ENCODE measurements at places on chromosomes 2 and 18.

DNA sequence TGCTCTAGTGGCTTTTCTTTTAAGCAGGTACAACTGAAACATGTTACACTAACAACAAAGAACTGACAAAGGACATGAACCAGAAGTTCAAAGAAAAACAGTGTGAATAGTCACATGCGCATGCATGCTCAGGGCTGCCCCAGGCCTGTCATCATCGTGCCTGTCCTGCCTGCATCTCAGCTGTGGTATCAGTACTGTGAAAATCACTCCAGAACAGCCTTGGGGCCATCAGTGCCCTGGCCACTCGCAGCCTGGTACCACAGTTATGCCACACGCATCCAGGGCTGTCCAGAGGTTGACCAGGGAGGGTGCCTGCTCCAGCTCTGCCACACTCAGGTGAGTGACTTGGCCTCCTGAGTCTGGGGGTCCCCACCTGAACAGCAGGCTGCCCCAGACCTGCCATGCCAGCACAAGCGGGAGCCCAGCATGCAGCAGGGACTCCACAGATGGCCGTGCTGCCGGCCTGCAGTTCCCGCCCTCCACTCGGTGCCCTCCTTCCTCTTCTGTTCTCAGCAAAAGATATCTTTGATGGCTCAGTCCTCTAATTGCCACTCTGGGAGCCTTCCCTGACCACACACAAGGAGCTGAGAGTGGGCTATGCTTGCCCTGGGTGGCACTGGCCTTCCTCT, 12.3 kb downstream of the LIMS2 start:
- DNase-seq, result no peak

GRCh38 chr18:44788334-44788733, 107.6 kb downstream of the SETBP1 start:
- DNase-seq, result no peak

GRCh38 chr2:19987936-19988335, 2.0 kb downstream of the WDR35 start:
- DNase-seq, result no peak

DNA sequence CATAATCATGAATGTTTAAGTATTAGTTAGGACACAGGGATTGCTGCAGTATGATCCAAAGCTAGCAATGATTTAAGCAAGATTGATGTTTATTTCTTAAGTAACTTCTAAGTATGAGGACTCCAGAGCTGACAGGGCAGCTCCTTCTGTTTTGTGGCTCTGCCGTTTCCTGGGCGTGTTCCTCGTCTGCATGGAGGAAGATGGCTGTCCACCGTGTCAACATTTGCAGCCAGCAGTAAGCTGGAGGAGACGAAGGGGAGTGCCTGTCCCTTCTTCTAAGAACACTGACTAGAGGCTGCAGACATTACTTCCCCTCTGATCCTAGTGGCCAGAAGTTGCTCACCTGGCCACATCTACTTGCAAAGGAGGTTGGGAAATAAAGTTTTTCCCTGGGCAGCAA, 144.1 kb downstream of the MYO1B start:
- DNase-seq, result no peak

DNA sequence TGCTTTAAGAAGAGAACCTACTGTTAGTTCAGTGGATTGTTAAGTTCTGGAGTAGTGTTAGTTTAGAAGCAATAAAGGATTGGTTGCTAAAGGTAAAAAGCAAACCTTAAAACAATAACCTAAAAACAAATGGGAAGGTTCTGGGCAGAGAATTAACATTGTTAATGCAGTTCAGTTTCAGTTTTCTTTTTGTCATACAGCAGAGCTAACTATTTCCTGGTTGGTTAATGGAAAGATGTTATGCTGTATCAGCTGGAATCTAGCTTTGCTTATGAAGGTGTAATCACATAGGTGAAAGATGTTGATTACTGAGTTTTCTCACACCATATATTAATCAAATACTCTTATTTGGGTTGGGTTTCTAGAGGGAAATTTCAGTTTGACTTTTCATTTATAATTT, 23.8 kb downstream of the SMAD4 start:
- no peak for DNase-seq

- no peak for DNase-seq
Measured at GRCh38 chr2:180003073-180003472, 4.0 kb downstream of the CWC22 start.

DNA sequence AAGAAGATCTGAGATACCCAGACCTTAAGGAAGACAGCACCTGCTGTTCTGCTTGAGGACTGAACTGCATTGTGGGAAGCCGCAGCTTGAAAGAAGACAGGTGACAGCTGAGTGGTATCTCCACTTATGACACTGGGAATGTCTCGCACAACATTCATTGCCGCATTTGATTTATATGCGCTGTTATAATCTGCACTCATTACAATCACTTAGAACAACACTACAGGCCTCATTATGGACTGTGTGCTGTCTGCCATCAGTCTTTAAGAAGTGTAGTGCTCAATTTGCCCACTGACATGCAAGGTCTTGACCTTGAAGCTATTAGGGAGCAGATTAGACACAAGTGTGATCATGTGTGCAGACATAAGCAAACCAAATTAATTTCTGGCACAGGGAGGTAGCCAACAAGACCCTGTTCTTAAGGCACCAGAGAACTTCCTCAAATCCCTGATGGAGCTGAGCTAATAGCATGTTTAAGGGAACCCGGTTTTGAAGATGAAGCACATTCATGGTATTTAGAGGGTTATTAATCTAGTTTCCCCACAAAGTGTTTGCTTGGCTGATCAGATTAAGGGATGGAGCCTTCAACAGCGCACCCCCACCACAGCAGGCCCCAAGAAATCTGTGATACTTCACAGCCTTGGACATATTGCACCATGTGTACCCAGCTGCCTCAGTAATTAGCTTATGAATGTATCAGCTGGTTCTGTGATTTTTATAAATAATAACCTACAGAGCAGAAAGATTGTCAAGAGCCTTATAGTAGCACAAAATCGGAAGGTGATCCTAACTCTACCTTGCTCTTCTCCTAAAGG, 146.8 kb downstream of the SATB2 start:
- DNase-seq, result no peak

- no peak for DNase-seq
Measured at GRCh38 chr2:50620783-50621182, 411.1 kb downstream of the NRXN1 start.

- DNase-seq, result no peak
Measured at GRCh38 chr2:88580088-88580487, 47.2 kb downstream of the EIF2AK3 start.

DNA sequence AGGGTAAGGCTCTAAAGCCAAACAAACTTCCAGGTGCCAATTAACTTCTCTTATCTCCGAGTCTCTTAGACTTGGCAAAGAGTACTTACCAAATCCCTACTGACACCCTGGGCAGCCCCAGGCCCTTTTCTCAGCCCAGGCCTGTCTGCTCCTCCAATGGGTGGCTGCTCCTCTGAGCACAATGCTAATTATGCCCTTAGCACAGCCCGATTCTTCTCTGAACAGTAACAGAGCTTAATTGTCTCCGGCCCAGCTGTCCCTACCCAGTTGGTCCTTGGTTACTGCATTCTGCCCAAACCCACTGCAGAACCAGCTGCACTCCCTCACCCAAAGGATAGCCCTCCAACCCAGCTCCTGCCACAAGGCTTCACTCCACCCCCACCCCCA, 110.3 kb downstream of the SMAD7 start:
- no peak for DNase-seq

DNA sequence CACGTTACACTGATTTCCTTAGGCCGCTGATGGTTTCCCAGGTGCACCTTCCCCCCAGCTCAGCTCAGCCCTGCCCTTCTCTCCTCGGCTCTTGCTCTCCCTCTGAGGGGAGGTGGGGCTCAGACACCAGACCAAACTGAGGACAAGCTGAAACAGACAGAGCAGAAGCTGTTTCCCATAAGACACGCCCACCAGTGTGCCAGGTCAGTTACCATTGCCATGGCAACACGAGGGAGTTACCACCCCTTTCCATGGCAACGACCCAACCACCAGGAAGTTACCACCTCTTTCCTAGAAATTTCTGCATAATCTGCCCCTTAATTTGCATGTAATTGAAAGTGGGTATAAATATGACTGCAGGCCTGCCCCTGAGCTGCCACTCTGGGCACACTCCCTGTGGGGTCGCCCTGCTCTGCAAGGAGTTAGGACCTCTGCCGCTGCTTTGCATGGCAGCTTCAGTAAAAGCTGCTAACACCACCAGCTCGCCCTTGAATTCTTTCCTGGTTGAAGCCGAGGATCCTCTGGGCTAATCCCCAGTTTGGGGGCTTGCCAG, 120.9 kb upstream of the SMIM21 start:
- DNase-seq, result no peak

- DNase-seq, result peak; percentile 28
Measured at GRCh38 chr18:3524706-3525105, 74.7 kb downstream of the TGIF1 start.

- DNase-seq, result no peak
Measured at GRCh38 chr2:44479127-44479887, 117.6 kb downstream of the CAMKMT start.

DNA sequence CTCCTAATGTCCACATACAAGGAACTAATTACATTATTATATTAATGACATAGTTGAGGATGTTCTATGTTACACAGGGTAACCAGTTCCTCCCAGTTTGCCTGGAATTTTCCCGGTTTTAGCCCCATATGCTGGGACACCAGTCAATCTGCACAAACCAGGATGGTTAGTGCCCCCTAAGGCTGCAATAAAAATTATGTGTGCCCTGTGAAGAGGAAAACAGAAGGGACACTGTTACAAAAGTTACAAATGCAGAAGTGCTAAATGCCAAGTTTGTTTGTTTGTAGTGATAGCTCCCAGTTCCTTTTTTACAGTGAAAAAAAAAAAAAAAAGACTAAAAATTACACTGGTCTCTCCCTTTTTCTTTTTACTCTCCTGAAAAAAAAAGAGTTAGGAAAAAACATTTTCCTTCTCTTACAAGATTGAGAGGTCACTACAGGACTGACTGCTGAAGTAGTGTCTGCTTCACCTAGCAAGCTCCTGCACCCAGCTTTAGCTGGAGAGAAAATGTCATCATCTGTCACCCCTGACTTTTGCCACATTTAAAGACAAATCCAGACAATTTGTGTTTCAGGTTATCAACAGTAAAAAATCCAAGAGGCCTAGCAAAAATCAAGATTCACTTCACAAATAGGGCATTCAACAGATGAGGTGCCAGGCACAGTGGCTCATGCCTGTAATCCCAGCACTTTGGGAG, 3.2 kb downstream of the ANKRD44 start:
- no peak for DNase-seq

DNA sequence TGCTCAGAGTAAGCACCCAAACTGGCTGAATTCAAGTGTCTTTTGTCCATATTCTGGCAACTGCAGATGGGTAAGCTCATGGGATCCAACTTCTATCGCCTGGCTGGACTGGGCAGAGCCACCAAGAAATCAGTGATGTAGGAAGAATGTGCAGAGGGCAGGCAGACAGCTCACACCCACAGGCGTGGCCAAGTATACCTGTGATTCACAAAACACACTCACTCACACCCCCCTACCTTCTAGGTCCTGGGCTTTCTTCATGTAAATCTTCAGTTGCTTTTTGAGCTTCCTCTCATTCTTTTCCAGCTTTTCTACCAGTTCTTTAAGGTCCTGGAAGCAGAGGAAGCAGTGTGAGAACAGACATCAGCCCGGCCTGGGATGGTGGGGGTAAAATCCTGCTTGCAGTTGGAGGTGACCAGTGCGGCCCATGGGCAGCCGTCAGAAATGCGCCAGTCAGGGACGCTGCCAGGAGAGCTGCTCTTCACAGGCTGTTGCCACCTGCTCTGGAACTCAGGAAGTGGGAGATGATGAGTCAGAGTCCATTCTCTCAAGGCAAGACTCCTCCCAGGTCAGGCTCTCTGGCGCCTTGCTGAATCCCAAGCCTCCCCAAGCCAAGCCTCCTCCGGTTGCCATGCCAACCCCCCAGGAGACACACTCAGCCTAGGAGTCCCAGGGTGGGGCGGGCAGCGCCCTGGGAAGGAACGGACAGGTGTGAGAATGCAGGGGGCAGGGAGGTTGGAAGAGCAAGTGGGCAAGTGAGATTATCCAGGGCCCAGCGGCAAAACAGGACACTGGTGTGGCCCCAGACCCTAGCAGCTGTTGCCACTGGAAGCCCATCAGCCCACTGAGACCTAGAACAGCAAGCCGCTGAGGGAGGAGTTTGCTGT, 36.2 kb upstream of the ACAA2 start:
- no peak for DNase-seq

DNA sequence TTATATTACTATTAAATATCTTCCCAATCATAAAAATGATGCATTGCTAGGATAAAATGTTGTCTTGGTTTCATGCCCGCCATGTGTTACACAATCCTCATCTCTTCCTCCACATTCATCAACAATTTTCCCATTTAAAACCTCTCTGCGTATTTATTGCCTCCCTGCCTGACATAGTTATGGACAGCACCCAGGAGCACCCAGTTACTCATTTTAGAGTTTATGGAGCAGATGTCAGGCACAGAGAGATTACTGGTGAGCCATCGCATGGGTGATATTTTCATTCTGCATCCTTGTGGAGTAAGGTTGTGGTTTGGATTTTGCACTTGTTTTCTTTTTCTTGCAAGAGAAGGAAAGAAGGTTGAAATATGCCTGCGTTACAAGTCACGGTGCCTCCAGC, 116.7 kb upstream of the NPAS2 start:
- no peak for DNase-seq

DNA sequence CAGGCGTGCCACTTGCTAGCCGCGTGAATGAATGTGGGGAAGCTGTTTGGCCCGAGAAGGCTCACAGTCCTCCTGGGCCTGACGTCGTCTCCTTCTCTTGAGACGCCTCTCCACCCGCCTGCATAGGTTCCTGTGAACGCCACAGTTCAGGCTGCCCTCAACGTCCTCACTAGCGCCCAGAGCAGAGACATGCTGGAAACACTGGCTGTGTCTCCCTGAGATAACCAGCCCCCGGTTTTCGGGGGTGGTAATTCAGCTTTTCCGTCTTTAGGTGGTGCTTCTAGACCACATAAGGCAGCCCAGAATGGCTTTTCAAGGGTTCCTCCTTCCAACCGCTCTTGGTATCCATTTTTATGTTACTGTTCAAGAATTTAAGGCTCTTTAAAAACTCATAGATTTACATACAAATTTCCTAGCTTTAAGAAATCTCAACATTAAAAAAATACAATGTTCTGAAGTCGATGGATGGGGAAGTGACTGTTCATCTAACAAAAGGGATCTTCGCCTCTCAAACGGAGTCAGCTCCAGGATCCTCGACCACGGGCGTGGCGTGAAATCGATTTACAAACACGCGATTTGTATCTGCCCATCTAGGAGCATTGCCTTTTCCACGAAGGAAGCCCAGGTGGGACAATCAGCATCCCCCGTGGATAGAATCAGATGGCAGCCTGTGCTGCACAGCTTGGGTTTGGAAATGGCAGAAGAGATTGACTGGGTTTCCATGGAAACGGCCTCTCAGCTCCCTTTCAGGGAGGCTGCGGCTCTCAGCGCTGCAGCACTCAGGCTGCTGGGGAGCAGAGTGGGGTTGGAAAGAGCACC, 110.6 kb upstream of the PXDN start:
- no peak for DNase-seq
